Pancreas (tissue), 10 donors: ENCODE measurements at places on chromosomes 7 and 10.

GRCh38 chr7:134028853-134029252 is 98.3 kb upstream of the LRGUK start:
- no peak for DNase-seq

- no peak for DNase-seq
These were observed 937.1 kb downstream of the REEP3 start for GRCh38 chr10:64458306-64458705.

DNA sequence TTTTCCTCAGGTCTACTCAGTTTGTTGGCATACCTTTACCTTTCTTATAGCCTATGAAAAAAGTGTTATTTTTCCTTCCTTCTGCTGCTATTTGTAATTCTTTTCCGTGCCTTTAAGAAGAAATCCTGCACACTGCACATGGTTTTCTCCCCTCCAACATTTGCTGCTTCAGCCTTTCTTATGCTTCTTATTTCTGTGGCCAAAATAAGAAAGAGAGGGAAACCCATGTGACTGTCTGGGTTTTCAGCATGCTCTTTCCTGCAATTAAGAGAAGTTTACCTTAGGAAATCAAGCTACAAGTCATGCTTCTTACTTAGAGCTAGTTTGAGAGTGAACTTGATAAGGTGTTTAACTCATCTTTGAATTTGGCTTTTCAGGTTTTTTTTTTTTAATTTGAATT is 11.0 kb downstream of the TBC1D12 start:
- DNase-seq: no peak

- DNase-seq: no peak
These were observed 11.4 kb downstream of the BUB3 start for GRCh38 chr10:123165445-123166072.

DNA sequence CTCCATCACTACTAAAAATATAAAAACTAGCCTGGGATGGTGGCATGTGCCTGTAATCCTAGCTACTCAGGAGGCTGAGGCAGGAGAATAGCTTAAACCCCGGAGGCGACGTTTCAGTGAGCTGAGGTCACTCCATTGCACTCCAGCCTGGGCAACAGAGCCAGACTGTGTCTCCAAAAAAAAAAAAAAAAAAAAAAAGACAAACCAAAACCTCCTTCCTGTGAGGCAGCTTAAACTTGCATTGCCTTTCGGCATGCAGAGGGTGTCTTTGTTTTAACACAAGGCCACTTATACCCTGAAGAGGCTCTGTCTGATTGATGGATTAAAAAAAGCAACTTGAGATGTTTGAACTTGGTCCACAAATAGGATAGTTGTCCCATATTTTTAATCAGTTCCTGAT is 128.4 kb upstream of the RSU1 start:
- DNase-seq: no peak

- no peak for DNase-seq
These were observed 122.6 kb downstream of the RGS10 start for GRCh38 chr10:119419931-119420330.

DNA sequence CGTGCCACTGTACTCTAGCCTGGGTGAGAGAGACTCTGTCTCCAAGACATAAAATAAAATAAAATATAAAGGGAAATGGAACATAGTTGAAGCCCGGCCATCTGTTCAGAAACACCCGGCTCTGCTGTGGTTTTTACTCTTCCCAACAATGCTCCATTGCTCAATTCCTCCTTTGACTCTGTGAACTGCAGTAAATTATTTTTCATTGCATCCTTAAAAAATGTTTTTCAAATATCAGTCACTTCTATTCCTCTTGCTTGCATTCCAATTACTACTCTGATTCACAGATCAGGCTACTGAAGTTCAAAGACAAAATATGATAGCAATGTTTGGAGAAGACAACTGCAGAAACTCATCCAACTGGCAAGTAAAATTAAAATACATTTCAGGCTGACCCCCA is 983.0 kb downstream of the SORCS1 start:
- no peak for DNase-seq

GRCh38 chr7:26513948-26514347 is 222.3 kb downstream of the SNX10 start:
- no peak for DNase-seq

- DNase-seq: peak; percentile 86
These were observed 2.4 kb downstream of the CDK6 start for GRCh38 chr7:92833766-92834506.

DNA sequence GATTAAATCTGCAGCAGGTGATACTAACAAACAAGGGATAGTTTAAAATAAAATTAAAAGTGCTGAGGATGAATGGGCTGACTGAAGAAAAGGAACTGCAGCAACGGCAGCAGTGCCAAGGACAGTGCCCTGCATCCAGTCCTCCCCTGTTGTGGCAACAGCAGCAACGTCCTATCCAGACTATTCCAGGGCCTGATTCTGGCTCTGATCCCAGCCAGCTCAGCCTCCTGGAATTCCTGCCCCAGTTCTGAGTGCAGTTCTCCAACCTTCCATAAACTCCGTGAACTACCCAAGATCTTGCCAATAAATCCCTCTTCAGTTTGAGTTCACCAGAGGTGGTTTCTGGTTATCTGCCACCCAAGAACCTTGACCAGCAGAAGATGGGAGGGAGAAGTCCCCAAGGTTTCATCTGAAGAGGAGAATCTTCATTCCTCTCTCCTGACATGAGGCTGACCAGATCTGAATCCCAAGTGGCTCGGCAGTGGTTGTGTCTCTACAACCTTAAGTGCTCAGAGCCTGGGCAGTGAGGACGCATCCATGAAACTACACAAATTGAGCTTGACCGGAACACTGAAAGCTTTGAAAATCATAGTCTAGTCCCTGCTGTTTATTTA is 115.8 kb downstream of the SORBS1 start:
- DNase-seq: peak; percentile 69

- no peak for DNase-seq
These were observed 69.2 kb upstream of the AHR start for GRCh38 chr7:17229228-17229627.

- DNase-seq: no peak
These were observed 67.0 kb downstream of the WDR37 start for GRCh38 chr10:1123198-1123597.

DNA sequence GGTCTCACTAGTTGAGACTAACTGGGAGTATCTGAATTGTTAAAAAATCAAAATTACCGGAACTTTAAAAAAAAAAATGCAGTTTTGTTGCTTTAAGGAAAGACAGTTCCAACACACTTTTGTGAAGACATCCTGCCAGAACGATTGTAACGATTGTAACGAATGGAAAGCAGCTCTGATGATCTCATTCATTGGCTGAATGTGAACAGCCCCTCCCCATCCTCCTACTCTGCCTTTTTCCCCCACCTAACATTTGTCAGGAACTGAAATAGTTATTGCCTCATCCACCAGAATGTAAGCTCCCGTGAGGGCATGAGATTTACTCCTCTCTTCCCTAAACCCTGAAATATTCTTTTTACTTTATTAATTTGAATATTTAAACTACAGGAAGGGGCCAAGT is 23.1 kb upstream of the ZC3HAV1L start:
- DNase-seq: no peak

GRCh38 chr10:79316671-79317431 is 30.4 kb upstream of the PPIF start:
- DNase-seq: peak; percentile 57

DNA sequence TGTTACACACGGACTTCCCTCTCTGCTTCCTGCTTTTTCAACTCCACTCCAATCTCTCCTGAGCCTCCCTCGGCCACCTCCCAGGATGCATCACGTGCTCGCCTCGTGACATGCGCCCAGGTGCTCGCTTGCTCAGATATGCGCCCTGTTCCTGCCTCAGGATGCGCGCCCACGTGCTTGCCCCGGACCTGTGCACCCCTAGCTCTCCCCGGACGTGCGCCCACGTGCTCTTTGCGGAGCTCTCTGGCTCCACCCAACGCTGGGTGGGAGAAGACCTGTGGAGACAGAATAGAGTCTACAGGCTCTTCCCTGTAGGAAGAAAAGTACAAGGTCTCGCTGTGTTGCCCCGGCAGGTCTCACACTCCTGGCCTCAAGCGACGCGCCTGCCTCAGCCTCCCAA is 23.1 kb downstream of the PARD3 start:
- no peak for DNase-seq

DNA sequence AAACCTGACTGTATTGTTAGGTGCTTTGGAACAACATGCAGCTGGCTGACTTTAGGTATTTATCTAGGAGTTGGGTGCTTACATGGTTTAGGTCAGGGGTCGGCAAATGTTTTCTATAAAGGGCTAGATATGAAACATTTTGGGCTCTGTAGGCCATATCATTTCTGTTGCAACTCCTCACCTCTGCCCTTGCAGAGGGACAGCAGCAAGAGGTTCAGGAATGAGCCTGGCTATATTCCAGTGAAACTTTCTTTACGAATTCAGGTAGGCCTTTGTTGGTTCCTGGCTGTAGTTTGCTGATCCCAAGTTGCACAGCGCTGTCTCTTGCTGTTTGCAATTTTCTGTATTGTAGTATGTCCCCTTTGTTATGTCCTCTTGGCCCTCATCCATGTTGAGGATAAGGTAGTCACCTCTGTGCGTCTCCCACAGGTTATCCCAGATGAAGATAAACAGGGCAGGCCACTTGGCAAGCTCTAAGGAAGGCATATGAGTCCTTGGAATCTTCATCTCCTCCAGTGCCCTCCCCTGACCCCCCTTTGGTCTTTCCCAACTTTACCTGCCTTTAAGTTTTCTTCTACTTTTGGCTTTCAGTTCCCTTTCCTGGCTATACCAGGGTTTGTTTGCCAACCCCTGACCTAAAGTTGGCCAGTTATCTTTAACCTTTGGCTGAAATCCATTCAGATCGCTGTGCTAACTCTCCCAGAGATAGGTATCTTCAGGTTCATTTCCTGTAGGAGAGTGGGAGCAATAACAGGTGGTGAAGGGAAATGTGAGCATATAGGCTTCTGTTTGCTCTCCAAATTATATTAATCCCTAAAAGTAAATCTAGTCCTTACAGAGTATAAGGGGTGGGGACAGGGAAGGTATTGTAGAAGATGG is 36.1 kb downstream of the SGPL1 start:
- peak; percentile 47 for DNase-seq

DNA sequence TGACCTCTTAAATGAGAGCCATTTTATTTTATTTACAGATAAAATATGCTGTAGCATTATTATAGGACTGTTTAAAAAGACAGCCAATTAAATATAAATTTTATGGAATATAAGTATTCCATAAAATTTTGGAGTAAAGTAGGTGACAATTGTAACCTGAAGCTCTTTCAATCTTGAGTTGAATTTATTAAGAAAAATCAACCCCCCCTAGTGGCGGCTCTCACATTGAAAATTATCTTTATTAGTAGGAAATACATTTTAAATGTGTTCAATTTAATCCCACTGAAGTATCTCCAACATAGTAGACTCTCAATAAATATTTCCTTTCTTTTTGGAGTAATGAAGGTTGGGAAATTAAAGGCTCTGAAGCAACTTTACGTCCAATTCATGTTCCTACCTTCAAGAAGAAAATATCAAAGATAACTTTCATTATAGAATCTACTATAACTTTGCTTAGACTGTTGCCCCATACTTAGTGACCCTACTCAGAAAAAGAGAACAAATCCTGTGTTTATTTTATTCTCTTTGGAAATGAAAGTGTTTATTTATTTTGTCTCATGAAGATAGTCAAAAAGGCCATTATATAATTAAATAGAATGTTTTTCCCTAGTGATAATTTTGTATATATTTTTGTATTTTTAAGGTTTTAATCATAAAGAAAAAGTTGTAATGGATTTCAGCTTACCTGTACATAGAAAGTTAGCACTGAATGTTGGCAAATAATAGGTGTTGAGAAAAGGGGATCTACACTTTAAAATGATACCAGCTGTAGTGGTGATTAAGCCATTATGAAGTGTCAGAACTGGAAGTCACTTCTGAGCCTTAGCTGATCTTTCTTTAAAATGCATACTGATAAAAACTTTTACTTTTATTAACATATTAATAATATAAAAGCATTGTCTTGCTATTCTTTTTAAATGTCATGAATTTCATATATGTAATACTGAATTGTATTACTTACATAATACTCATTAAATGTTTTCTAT is 3.3 kb downstream of the AHR start:
- no peak for DNase-seq
